Activated T-helper 17 cell treated with anti-CD3 and anti-CD28 coated beads, Interleukin-2, amount 50 U/mL, for 72 hours (primary cell): ENCODE measurements at places on chromosomes 7 and 10.

- ATAC-seq: peak; percentile 54
Measured at GRCh38 chr7:100799037-100799896, 28.1 kb downstream of the EPHB4 start.

DNA sequence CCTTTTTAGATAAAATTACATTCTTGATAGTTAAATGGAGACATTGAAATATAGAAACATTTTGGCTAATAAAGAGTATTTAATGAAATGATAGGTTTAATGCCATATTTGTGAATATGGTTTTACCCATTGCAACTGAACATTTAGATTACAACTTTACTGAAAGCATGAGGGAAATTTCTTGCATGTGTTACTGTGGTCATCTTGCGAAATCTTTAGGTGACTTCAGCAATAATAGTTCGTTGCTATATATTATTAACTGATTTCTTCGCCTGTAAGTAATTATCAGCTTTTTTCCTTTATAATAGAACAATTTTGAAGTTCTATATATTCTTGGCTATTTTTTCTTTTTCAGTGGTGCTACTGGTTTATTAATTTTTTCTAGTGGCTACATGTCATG lies 83.2 kb downstream of the MLLT10 start:
- no peak for ATAC-seq

DNA sequence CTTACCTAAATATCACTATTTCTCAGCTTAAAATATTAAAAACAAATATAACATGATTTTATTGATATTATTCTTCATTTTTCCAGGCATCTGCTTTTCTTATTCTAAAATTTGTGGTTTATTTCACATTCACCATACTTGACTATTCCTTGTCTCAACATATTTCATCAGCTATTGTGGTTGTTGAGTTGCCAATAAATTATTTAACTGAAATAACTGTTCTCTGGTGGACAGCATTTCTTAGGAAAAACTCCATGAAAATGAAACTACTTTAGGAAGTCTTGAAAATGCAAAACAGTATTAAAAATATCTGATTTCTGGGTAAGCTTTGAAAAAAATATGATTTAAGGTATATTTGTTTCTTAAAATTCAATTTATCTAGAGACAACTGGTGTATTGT lies 122.9 kb upstream of the SEMA3A start:
- ATAC-seq: no peak

GRCh38 chr7:46806856-46807255 lies 775.1 kb downstream of the TNS3 start:
- ATAC-seq: no peak

GRCh38 chr7:55326081-55326835 lies 38.9 kb upstream of the LANCL2 start:
- no peak for ATAC-seq

DNA sequence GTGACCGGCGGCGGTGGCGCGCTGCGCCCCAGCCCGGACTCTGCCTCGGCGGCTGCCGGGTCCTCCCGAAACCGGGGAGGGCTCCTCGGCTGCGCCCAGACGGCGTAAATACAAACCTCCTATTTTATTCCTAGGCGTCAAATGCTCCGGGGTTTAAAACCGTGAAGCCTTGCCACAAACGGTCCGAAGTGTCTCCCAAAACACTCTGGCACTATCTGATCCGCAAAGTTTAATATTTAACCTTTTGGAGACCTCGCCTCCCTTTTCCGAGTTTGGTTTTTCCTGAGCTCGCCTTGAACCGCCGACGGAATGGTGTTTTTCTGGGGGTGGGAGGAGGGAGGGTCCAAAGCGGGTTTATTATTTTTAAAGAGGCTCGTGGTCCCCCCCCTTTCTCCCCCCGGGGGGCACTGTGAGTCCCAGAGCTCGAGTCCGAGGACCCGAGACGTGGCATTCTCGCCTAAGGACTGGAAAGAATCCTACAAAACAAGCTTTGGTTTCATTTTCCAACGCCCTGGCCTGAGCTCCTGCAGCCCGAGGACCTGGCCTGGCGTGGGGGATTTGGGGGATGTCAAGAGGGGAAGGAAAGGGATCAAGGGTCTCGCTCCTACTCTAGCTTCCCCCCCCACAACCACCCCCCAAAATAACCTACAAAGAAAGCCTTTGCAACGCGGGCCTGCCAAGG lies 1.8 kb downstream of the TNRC18 start:
- no peak for ATAC-seq

GRCh38 chr10:48231178-48231577 lies 43.3 kb downstream of the FRMPD2 start:
- no peak for ATAC-seq

DNA sequence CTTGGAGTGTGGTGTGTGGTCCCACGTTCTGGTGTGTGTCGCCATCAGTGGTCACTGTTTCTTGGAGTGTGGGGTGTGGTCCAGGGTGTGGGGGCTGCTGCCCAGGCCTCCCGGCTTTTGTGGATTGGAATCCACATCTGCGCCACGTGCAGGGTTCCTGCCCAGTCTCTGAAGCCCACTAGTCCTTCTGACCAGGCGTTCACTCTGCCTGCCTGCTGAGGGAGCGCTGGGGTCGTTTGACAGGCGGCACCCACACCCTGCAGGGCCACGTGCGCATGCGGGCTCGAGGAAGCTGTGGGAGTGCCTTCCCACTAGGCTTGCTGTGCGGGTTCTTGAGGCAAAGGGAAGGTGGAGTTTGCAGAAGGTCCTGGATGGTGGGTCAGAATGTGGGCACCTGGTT lies 51.4 kb downstream of the INPP5A start:
- ATAC-seq: no peak

GRCh38 chr7:17564678-17565212 lies 266.3 kb downstream of the AHR start:
- no peak for ATAC-seq

DNA sequence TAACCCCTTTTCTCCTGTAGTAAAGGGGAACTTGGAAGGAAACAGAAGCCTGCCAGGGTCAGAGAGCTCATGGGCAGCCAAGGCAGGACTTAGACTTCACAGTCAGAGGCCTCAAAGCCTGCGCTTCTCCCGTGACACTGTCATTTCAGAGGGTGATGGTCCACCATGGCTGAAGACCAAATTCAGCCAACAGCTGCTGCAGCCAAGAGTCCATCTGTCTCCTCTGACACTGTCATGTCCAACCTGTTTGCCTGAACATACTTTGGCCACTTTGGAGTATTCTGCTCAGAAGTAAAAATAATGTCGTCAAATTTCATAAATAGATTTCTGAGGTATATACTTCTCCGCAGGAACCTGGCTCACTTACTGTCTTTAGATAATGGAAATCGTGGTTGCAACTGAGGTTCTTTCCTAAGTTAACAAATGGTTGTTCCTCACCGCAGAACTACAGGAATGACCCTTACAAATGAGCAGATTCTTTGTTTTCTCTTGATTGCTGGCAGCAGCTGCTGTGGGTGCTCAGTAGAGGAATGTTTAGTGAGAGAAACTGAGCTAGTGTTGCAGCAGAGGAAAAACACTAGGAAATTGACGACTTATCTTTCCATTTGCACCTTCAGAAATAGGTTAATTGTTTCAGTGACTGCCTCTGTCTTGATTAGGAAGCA lies 626.5 kb downstream of the SDK1 start:
- no peak for ATAC-seq

GRCh38 chr10:348456-348855 lies 213.2 kb downstream of the ZMYND11 start:
- no peak for ATAC-seq

GRCh38 chr10:34537629-34538231 lies 277.4 kb downstream of the PARD3 start:
- peak; percentile 31 for ATAC-seq

DNA sequence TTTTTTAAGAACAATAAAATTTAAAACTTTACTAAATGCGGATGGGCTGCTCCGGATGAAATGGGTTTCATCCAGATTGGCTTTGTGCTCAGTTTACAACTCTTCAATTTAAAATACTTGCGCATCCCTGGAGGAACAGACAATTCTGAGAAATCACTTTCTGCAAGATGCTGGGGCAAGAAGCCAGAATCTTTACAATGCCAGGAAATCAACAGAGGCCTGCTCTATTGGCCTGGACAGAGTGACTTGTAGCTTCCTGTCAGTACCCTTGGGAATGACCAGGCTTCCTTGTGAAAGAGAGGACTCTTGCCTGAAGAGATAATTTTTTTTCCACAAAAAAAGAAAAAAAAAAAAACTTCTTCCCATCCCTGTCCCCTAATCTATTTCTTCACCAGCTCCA lies 3.9 kb upstream of the FAM13C start:
- ATAC-seq: no peak

DNA sequence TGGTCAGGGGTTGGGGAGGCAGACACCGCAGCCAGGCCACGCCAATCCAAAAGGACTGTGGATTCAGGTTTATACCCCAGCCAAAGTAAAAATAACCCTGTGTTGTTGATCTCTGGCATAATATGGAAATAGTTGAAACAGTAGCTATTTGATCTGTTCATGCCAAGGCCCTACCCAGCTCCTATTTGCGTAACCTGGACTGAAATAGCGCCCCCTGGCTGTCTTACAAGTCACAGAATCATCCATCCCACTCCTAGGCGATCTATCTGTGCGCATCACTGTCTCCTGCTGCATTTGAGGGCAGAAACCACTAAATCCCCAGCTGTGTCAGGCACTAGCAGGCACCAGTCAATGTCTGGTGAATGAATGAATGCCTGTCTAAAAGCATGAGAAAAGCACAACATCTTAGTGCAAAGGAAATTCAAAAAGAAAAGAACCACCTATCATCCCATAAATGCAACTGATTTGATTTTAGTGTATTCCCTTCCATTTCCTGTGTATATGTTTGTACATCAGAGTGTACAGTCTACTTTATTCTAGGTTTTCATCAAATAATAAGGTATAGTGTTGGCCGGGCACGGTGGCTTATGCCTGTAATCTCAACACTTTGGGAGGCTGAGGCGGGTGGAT lies 160.0 kb downstream of the SLIT1 start:
- ATAC-seq: peak; percentile 77

GRCh38 chr10:103428989-103429643 lies 23.1 kb downstream of the CALHM2 start:
- ATAC-seq: peak; percentile 63
